ENCODE measurements at places on chromosomes 11 and 22. TPM values are rescaled to one million over a fixed set of nuclear protein-coding genes. Genes with fewer than 3 reads are reported as not detected.

OTOG gene
- not detected for polyA plus RNA-seq

LRRC10B gene
- 0.57 TPM for polyA plus RNA-seq

FGF19 gene
- not detected for polyA plus RNA-seq

OR8G1 gene
- not detected for polyA plus RNA-seq

ANO3 gene
- 0.27 TPM for polyA plus RNA-seq

APIP gene
- polyA plus RNA-seq: 26.6 TPM

B3GAT1 gene
- polyA plus RNA-seq: 0.18 TPM

PHETA2 gene
- polyA plus RNA-seq: 6.4 TPM

FAT3 gene
- 0.25 TPM for polyA plus RNA-seq

TEX12 gene
- 0.20 TPM for polyA plus RNA-seq

SLC37A2 gene
- 0.97 TPM for polyA plus RNA-seq

LRRC56 gene
- polyA plus RNA-seq: 0.48 TPM

NEFH gene
- polyA plus RNA-seq: 0.38 TPM

C11orf52 gene
- 4.1 TPM for polyA plus RNA-seq

TCIRG1 gene
- 38.3 TPM for polyA plus RNA-seq

CBLIF gene
- polyA plus RNA-seq: not detected

SULT4A1 gene
- polyA plus RNA-seq: 0.57 TPM

MYO7A gene
- 2.4 TPM for polyA plus RNA-seq

SERPING1 gene
- 268 TPM for polyA plus RNA-seq

PPFIBP2 gene
- 16.6 TPM for polyA plus RNA-seq

GPR83 gene
- polyA plus RNA-seq: 0.25 TPM

JRKL gene
- polyA plus RNA-seq: 4.4 TPM

TRIM49D2 gene
- polyA plus RNA-seq: not detected

OR10D3 gene
- not detected for polyA plus RNA-seq

TPBGL gene
- polyA plus RNA-seq: 0.05 TPM

DPAGT1 gene
- polyA plus RNA-seq: 14.4 TPM

C2CD2L gene
- polyA plus RNA-seq: 9.2 TPM

NXPE2 gene
- 0.07 TPM for polyA plus RNA-seq

LINC01488 gene
- 0.16 TPM for polyA plus RNA-seq

MYEOV gene
- polyA plus RNA-seq: not detected

CCDC87 gene
- polyA plus RNA-seq: 0.43 TPM

SYT7 gene
- polyA plus RNA-seq: 36.2 TPM

SMTN gene
- 192 TPM for polyA plus RNA-seq

SAA2 gene
- 14.9 TPM for polyA plus RNA-seq

BTBD18 gene
- 0.02 TPM for polyA plus RNA-seq

TIGD3 gene
- polyA plus RNA-seq: 0.20 TPM

DDI1 gene
- polyA plus RNA-seq: not detected

LAYN gene
- 5.0 TPM for polyA plus RNA-seq

SLC22A12 gene
- not detected for polyA plus RNA-seq

FGF3 gene
- not detected for polyA plus RNA-seq

RFPL3 gene
- polyA plus RNA-seq: not detected

SLC1A2 gene
- 0.54 TPM for polyA plus RNA-seq

GRAP2 gene
- 1.6 TPM for polyA plus RNA-seq

OR8K3 gene
- polyA plus RNA-seq: not detected

ELMOD1 gene
- polyA plus RNA-seq: 5.7 TPM

CD3E gene
- polyA plus RNA-seq: 0.50 TPM

OR8D4 gene
- not detected for polyA plus RNA-seq

CCDC88B gene
- polyA plus RNA-seq: 25.1 TPM

IFITM2 gene
- polyA plus RNA-seq: 393 TPM

GAB4 gene
- not detected for polyA plus RNA-seq

ZPR1 gene
- polyA plus RNA-seq: 9.6 TPM

APBB1 gene
- 70.6 TPM for polyA plus RNA-seq

BACE1 gene
- 6.6 TPM for polyA plus RNA-seq

SHANK3 gene
- 20.1 TPM for polyA plus RNA-seq

MS4A6A gene
- 16.5 TPM for polyA plus RNA-seq

OR51B5 gene
- polyA plus RNA-seq: 0.14 TPM

VSTM5 gene
- 0.07 TPM for polyA plus RNA-seq

Measured in right cardiac atrium (tissue), 5 donors.